ENCODE measurements at places on chromosomes 7 and 10.
A peak's percentile ranks its signal among the peaks of the same experiment; 100 is the strongest.

DNA sequence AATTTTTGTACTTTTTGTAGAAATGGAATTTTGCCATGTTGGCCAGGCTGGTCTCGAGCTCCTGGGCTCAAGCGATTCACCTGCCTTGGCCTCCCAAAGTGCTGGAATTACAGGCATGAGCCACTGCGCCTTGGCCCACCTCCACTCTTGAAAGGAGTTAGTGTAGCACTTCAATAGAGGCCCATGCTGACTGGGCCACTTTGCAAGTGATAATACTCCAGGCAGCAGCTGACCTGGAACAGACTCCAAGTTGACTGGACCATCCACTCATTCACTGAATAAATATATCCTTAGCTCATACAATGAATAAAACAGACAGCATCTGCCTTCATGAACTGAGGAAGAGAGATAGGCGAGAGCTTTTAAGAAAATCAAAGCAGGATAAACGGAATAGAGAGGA, 14.7 kb downstream of the CPVL start:
- no peaks in the 10 kb centered on the region for H3K36me3 ChIP-seq
- DNase-seq = no peak
- H3K27ac ChIP-seq = no peak overlapping the region
- no peak overlapping the region for H3K4me3 ChIP-seq

GRCh38 chr10:6120691-6121090, 31.9 kb downstream of the RBM17 start:
- no peak for DNase-seq
- no peak overlapping the region for H3K4me3 ChIP-seq
- peak overlapping the region; percentile 59 for H3K27ac ChIP-seq
- peaks cover 44% of the 10 kb centered on the region for H3K4me1 ChIP-seq
- H3K36me3 ChIP-seq = no peaks in the 10 kb centered on the region

DNA sequence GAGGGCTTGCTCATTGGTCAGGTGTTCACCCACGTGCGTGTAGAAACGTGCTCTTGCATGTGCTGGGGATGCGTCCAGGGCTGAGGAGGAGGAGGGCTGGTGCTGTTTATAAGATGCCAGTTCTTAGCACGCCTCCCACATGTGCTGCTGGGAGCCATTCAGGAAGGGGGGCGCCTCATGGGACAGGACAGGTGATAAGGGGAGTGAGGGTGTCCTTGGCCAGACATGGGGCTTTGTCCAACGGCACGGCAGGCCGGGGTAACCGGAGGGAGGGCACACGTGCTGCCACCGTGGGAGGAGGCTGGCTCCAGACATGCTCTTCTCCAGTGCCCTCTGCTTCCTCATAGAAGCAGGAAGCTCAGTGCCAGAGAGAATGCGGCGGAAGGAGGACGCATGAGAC, 150.0 kb downstream of the ZMYND11 start:
- no peaks in the 10 kb centered on the region for H3K27me3 ChIP-seq
- no peak overlapping the region for H3K27ac ChIP-seq
- H3K4me1 ChIP-seq = no peaks in the 10 kb centered on the region
- no peak overlapping the region for H3K4me3 ChIP-seq
- no peaks in the 10 kb centered on the region for H3K36me3 ChIP-seq

DNA sequence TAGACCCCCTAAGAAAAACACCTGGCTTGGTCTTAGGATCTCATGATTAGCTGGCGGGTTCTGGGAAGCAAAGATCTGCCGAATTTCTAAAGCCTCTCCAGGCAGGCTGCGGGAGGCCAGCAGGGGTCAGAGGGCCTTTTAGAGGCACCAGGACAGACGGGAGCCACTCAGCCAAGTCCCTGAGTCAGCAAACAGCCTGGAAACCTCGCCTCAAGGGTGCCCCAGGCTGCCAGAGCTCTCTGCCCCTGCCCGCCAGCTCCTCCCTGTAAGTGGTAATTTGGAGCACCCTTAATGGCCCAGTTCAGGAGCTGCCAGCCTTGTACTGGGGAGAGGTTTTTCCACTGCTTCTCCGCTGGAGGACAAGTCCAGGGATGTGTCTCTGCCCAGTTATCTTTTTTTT, 88.7 kb downstream of the HIP1 start:
- peak overlapping the region; percentile 58 for H3K27ac ChIP-seq
- no peak overlapping the region for H3K4me3 ChIP-seq
- no peaks in the 10 kb centered on the region for H3K27me3 ChIP-seq
- H3K36me3 ChIP-seq = no peaks in the 10 kb centered on the region

DNA sequence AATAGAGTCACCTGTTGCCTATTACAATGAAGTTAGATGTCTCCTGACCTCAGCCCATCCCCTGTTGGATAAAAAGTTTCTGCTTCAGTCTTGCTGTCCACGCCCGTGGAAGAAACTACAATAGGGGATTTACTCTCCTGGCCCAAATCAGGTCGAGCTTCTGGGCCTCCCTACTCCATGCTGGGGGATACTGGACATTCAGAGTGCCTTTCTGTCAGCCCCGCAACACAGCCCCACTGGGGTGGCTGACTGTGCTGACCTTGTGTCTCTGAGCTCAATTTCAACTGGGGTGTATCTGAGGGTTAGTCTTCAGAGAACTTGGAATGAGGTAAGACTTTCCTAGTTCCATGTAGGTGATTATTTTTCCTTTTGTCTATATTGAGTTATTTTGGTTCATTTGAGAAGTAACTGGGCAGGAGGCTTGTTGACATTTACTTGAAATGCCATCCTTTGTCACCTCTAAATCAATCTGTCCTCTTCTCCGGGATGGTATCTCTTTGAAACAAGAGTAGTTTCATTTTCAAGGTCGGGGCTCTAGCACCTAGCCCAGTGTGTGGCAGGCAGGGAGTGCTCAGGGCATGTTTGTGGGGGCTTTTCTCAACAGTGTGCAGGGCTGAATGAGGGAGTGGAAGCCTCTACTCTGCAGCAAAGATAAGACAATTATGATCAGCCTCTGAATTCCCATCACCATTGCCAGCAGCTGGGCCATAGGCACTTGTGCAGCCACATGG, 17.7 kb upstream of the CXCL12 start:
- no peaks in the 10 kb centered on the region for H3K36me3 ChIP-seq
- no peak for DNase-seq
- H3K27ac ChIP-seq = no peak overlapping the region
- H3K4me1 ChIP-seq = no peaks in the 10 kb centered on the region
- no peak overlapping the region for H3K4me3 ChIP-seq

DNA sequence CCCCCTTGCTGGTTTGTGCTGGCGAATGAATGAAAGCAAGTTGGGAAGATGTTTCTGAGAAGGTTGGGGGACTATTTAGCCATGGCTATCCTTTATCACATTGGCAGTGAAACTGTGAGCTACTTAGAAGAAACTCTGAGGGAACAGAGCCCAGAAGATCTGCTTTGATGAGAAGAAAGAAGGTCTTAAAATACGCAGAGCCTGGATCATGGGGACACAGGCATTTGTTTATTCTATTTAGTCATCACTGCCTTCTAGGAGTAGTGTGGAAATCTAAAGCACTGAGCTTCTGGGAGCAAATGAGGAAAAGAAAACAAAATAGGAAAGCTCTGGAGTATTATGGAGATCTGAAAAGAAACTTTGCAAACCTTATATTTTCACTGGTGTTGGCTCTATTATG, 28.5 kb downstream of the CPED1 start:
- peaks cover 82% of the 10 kb centered on the region for H3K4me1 ChIP-seq
- no peaks in the 10 kb centered on the region for H3K27me3 ChIP-seq
- peak overlapping the region; percentile 72 for H3K27ac ChIP-seq

DNA sequence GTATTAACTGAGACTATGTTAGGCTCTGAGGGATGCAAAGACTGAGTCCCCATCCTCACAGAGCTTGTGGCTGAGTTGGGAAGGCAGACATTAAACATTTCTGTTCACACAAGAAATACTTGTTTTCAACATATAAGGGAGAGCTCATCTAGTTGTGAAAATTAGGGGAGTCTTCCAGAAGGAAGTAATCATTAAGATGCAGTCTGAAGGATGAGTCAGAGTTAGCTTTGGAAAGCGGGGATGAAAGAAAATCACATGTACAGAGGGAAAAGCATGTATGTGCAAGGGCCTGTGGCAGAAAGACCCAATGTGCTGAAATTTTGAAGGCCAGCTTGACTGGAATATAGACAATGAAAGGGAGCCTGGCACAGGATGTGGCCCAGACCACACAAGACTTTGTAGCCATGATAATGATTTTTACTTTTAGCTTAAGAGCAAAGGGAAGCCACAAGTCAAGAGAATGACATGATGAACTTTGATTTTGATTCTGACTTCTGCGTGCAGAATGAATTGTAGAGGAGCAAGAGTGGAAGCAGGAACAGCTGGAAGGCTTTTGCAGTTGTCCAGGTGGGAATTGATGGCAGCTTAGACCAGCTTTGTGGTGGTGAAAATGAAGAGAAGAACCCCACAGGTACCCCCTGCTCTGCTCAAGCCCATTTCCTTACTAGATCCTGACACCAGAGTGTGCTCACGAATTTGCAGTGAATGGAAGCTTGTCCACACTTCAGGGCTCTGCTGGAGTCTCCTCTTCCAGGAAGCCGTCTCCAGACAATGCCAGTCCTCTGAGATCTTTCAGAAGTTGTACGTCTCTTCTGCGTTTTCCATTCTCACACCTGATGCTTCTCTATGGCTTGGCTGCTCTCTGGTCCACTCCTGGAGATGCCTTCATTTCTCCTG, 115.6 kb downstream of the ATXN7L1 start:
- H3K36me3 ChIP-seq = no peaks in the 10 kb centered on the region
- no peaks in the 10 kb centered on the region for H3K4me1 ChIP-seq
- H3K4me3 ChIP-seq = no peak overlapping the region

DNA sequence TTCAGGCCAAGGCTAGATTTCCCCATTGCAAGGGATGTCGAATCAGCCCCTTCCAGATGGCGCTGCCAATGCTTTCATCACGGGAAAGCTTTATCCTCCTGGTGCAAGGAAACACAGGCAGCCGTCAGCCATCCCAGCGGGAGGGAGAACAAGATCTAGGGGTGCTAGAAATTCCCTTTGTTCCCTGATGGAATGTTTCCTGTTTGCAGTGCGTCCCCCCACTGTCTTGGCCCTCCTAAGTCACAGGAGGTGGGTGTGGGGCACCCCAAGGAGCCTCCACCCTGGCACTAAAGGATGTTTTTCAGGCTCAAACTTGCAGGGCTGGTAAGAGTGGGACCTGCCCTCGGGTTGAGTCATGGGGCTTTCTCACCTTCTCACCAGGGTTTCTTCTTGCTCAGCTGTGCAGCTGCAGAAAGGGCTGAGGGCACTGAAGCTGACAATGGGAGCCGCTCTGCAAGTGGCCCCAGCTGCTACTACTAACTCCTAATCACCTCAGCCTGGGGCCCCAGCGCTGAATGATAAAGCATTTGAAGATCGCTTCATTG, 103.6 kb downstream of the PRPF18 start:
- H3K27ac ChIP-seq = no peak overlapping the region
- H3K36me3 ChIP-seq = no peaks in the 10 kb centered on the region
- no peak overlapping the region for H3K4me3 ChIP-seq
- no peak for DNase-seq

DNA sequence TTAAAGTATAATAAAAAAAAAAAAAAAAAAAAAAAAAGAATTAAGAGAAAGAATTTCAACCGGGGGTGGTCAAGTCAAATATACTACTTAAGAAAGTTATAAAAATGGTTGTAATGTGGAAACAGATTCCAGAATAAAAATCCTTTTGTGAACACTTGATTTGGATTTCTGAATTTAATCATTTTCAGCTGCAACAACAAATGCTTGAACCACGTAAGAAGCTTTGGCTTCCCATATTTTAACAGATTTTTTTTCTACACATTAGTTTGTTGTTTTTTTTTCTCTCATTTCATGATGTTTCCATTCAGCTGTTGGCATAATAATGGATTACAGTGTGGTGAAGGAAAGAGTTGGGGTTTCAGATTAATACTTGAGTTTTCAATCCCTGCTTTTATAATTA, 137.3 kb upstream of the AGR3 start:
- no peak overlapping the region for H3K27ac ChIP-seq
- H3K27me3 ChIP-seq = no peaks in the 10 kb centered on the region
- no peaks in the 10 kb centered on the region for H3K36me3 ChIP-seq

DNA sequence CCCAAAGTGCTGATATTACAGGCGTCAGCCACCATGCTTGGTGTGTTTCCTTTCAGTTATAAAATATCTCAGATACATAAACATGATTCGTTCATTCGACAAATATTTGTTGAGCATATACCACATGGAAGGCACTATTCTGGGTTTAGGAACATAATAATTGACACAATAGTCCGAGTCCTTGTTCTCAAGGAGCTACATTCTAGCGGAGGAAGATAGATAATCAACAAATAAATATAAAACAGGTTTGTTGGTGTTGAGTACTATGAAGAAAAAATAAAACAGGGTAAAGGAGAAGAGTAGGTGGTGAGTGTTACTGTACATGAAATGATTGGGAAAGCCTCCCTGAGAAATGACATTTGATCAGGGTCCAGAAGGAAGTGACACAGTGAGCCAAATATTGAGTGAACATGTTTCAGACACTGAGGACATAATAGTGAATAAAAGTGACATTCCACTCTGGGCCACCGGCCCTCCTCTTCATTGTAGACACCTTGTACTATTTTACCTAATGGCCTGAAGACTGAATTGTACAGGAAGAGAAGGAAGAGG, 6.9 kb upstream of the HILPDA start:
- peaks cover 1% of the 10 kb centered on the region for H3K4me1 ChIP-seq
- DNase-seq = no peak
- H3K27ac ChIP-seq = no peak overlapping the region
- H3K27me3 ChIP-seq = no peaks in the 10 kb centered on the region
- no peak overlapping the region for H3K4me3 ChIP-seq

DNA sequence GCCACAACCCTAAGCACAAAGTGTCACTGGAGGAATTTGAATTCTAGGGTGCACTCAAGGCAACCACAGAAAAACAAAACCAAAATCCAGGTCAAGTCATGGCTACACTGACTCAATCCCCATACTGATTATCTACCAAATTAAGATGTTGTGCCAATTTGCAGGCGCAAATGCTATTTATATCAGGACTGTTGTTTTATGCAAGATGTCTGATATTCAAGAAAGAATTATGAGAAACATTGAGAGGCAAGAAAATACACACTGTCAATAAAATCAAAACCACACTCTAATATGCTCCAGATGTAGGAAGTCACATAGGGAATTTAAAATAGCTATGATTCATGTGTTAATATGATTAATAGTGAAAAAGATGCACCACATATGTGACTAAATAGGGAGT, 141.3 kb upstream of the MINDY3 start:
- no peaks in the 10 kb centered on the region for H3K36me3 ChIP-seq
- no peak overlapping the region for H3K27ac ChIP-seq
- no peak overlapping the region for H3K4me3 ChIP-seq
- H3K4me1 ChIP-seq = no peaks in the 10 kb centered on the region

GRCh38 chr7:41774966-41775365, 72.1 kb upstream of the INHBA start:
- no peaks in the 10 kb centered on the region for H3K4me1 ChIP-seq
- H3K36me3 ChIP-seq = no peaks in the 10 kb centered on the region
- H3K4me3 ChIP-seq = no peak overlapping the region
- no peak overlapping the region for H3K27ac ChIP-seq
- H3K27me3 ChIP-seq = no peaks in the 10 kb centered on the region

DNA sequence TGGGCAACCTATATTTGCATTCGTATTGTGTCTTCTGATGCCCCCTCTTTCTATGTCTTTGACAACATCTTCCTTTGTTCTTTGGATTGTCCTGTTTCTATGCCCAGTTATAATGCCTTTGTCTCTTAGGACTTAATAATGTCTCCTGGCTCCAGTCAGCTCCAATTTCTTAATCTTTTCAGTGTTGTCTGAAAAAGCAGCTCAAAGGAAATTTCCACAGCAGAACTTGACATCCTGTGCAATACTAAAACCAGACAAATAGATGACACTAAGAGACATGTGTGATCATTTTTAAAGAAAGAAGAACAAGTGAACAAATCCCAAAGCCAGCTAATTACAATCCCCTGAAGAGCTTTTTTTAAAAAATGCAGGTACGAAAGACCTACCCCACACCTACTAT, 47.7 kb upstream of the RNF148 start:
- H3K4me1 ChIP-seq = no peaks in the 10 kb centered on the region
- H3K36me3 ChIP-seq = no peaks in the 10 kb centered on the region
- H3K27me3 ChIP-seq = no peaks in the 10 kb centered on the region
- DNase-seq = no peak
